Activated CD8-positive, alpha-beta T cell treated with anti-CD3 and anti-CD28 coated beads for 36 hours (primary cell): ENCODE measurements at places on chromosomes 6 and 20.

DNA sequence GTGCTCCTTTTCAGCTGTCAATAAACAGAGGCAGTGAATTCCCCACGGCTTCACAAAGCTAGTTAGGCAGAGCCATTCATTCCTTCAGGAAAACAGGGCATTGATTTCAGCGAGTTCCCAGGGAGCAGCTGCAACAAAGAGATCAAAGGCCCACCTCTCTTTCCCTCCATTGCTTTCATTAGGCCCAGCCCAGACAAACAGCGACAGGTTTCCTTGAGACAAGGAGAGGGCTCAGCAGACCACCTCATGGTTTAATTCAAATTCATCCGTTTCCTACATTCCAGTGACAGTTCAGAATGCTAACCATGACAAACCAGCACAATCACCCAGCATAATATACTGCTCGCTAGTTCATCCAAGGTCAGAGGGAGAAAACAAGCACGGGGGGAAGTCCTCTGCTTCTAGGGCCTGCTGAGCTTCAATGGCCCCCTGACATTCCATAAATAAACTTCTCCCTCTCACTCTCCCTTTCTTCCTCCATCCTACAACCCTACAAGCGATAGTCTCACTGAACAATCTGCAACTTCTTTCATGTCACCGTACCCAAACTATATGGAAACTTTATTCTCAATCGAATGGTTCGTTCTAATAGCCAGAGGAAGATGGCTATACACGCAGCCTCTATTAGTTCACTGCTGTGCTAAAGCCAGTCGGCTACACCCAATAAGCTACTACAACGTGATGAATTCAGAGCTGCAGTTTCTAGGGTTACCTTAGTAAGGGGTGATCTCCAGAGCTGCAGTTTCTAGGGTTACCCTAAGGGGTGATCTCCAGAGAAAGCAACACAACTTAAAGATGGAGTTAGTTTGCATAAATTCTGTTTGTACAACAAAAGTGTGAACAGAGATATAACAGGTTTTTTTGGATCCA, 34.7 kb downstream of the PLAGL1 start:
- DNase-seq = no peak

- no peak for DNase-seq
Measured at GRCh38 chr6:6392214-6393068, 72.0 kb upstream of the F13A1 start.

DNA sequence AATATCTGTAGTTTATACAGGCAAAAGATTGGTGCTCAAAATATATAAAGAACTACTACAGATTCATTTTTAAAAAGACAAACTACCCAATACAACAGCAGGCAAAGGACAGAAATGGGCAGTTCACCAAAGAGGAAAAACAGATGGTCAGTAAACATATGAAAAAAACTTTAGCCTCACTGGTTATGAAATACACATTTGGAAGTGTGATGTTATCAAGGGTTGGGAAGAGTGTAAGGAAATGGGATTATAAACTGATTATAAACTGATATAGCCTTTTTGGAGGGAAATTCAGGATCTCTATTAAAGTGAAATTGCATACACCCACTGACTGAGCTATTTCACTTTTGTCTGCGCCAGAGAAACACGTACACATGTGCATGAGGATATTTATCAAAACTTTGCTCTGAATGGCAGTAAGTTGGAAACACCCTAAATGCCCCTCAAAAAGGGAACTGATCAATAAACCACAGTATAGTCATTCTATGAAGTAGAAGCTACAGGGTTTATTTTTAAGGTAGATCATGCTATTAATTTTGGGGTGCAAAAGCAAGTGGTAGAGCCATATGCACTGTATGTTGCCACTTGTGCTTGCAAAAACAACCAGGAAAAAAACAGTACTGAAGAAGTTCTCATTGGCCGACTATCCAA, 32.2 kb upstream of the ARFGEF2 start:
- DNase-seq = no peak

DNA sequence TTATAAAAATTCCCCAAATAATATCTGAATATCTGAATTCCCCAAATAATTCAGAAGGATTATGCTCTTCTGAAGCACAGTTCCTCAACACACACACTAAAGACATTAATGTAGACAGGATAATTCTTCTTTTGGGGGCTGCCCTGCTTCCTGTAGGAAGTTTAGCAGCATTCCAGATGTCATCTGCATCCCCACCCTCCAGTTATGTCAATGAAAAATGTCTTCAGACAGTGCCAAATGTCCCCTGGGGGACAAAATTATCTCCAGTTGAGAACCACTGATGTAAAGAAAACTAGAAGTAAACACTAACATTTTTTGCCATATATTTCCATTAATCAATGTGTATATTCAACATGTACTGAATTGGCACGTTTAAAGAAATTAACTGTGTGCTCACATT, 25.9 kb upstream of the NAA20 start:
- no peak for DNase-seq

DNA sequence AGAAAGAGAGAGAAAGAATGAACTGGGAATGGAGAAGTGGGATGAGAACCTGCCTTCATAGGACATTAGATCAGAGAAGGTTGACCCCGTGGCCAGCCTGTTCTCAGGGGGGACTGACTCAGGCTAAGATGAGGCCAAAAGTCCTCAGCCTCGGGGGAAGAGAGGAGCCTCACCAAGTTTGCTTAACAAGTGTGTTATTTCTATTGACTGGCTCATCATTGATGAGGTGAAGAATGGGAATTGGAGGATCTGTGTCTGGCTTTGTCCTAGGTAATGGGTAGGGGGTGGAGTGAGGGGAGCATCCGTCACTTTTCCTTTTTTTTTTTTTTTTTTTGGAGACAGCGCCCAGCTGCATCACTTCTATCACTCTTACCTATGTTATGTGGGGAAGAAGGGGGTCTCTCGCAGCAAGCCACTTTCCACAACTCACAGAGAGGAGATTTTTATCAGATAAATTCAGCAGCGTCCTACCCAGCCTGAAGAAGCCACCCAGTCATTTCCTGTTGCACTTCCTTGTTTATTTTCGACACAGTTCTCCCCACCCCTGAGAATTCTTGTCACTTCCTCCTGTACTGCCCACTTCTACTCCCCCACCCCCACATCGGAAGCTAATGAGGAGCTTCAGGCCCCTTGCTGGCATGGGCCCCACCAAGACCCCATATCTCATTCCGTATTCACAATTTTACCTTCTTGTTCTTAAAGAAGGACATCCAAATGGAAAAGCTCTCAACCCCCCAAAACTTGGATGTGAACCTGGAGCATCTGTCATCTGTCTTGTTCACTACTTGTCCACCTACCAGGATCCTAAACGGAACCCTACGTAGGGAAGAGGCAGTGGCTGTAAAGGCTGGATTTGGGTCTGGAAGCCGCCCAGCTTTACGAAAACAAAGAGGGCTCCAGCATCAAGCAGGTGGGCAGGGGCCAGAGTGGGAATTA, 2.8 kb upstream of the RNASET2 start:
- DNase-seq = peak; percentile 66

GRCh38 chr6:166949528-166950442, 6.6 kb downstream of the RNASET2 start:
- DNase-seq = no peak

DNA sequence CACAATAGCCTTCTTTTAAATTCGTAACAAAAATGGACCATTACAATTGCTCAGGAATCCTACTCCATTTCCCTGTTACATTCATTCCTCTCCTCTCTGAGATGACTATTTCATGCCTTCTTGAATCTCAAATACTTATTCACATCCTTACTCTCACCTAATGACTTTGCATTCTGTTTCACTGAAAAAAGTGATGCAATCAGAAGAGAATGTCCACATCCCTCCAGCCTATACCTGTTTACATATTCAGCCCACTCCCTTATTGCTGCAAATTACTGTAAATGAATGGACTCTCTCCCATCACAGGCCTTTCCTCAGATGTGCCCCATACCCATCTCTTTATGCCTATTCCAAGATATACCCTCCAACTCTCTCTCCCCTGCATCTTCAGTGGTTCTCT, 8.6 kb downstream of the TAAR1 start:
- no peak for DNase-seq

DNA sequence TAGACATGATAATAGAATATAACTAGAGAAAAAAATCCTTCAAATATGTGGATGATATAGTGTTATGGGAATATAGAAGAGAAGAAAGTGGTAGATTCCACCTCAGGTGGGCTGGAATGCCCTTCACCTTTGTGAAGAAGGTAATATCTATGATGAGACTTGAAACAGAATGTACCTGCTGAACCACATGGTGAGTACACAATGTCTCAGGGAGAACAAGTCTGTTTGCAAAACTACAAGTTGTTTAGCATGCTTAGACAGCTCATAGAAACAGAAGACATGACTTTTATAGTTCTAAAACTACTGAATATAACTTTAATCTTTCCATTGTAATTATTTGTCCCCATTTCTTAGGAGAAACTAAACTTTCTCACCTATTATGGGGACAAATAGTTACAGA, 12.2 kb downstream of the C6orf58 start:
- no peak for DNase-seq

GRCh38 chr6:157966589-157966977, 15.1 kb upstream of the SYNJ2 start:
- no peak for DNase-seq
